SK-N-DZ (cell line): ENCODE measurements at places on chromosomes 7 and 10.

GRCh38 chr10:77593771-77594470, 43.7 kb downstream of the KCNMA1 start:
- DNase-seq: no peak

DNA sequence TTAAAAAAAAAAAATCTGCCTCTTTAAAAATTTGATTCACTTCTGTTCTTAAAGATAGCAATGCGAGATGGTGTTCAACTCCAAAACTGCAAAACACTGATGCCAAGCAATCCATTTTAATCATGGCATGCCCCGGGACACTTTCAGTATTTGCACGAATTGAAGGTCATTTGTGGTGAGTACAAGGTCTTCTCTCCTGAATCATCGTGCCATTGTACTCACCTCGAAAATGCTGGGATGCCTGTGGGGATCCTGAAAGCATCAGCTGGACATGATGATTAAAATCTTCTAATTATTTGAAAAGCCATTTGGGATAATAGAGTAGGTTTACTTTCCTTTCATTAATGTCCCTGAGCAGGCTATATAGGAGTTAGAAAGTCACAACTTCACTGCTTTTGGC, 125.1 kb upstream of the NRP1 start:
- DNase-seq: no peak

DNA sequence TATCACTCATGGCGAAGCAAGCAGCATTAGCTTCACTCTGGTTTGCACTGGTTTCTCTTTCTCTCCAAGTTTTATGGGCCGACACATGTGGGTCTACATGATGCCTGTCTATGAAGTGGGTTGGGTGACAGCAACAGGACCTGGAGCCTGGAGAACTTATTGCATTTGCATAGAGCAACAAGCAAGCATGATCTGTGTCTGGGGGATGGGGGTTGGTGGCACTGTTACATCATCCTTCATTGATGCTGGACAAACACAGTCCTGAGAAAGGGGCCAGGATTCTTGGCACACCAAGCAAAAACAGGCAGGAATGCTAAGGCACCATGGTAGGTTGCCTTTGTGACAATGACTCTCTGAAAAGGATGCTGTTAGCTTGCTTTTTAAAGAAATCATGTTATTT, 266.2 kb upstream of the CDC14C start:
- no peak for DNase-seq

GRCh38 chr10:58608826-58609531, 96.3 kb downstream of the BICC1 start:
- no peak for DNase-seq

- no peak for DNase-seq
Observed at GRCh38 chr7:42489299-42489698, 252.3 kb upstream of the GLI3 start.

- no peak for DNase-seq
Observed at GRCh38 chr10:11679946-11680345, 62.2 kb upstream of the ECHDC3 start.
